ENCODE measurements at places on chromosomes 2 and 18.

DNA sequence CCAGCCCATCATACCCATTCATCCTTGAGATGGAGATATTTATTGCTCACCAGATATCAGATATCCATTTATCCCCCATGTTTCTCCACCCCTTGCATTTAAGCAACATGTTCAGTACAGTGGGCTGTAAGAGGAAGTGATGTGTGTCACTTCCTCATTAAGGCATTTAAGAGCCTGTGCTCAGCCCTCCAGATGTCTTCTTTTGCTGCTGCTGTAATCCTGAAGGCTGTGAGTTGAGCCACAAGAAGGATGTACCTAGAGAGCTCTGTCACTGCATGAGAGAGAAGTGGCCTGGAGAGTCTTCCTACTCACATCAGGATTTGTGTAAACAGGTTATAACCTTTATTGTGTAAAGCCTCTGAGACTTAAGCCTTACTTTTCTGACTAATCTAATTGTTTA lies 151.8 kb upstream of the UNC80 start:
- DNase-seq = no peak

DNA sequence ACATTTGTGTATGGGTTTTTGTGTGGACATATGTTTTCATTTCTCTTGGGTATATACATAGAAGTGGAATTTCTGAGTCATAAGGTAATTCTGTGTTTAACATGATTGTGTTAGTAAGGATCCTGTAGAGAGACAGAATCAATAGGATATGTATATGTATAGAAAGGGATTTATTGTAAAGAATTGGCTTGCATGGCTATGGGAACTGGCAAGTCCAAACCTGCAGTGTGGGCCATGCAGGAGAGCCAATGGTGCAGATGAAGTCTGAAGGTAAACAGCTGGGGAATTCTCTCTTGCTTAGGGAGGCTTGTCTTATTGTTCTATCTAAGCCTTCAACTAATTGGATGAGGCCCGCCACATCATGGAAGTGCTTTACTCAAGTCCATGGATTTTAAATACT lies 39.2 kb upstream of the IL1R2 start:
- no peak for DNase-seq

DNA sequence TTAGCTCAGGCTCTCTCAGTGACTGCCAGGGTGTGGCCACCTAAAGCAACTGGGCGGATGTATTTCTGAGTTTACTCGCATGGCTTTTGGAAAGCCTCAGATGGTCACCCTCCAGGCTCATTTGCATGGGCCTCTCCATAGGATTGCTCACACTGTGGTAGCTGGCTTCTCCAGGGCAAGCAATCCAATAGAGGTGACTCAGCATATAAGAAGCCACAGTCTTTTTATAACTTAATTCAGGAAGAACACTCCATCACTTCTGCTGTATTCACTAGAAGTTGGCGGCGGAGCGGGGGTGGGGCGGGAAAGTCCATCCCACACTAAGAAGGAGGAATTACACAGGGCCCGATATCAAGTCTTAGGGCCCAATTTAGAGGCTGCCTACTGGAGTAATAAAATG lies 3.6 kb upstream of the DOK6 start:
- DNase-seq = no peak

DNA sequence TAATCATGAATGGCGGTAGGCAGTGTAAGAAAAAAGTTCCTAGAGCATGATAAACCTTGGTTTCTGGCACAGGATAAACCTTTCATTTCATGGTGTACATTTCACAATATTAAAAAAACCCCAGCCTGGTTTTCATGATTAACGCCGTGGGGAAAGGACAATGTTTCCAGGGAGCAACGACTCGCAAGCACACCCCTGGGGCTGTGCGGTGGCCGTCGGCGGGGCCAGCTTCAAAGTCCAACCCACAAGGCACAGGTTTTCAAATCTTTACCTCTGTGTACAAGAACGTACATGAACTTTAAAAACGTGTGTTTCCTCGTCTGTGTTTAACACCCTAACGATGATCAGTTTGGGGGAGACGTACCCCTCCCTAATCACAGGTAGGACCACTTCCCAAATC lies 118.1 kb downstream of the NOL10 start:
- DNase-seq = no peak

DNA sequence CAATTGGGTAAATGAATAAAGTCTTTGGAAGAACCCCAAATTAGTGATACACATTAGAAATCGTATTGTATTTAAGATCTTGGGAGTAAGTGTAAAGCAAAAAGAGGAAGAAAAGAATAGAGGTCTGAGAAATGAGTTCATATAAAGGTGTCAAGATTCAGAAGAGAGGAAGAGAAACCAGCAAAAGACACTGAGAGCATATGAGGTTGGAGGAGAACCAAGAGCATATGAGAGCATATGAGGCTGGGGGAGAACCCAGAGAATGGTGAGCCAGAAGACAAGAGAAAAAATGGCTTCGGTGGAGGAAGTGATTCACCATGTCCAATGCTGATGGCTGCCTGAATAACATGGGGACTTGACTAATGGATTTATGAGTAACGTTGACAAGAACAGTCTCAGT lies 620.1 kb upstream of the GCFC2 start:
- DNase-seq = no peak

DNA sequence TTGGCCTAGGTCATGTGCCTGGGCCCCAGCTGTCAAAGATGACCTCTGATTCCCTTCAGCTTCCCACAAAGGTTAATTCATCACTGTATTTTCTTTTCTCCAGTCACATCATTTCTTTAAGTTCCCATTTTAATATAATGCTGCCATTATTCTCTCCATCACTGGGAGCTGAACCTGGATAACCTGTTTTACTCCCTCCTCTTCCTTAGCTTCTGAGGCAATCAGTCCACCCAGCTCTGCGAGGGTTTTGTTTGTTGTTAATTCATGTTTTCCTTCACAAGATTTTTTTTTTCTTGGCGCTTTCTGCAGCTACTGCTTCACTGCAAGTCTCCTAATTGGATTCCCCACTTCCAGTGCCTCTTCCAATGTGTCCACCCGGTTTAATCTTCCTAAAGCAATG lies 5.1 kb upstream of the EML4 start:
- DNase-seq = no peak

DNA sequence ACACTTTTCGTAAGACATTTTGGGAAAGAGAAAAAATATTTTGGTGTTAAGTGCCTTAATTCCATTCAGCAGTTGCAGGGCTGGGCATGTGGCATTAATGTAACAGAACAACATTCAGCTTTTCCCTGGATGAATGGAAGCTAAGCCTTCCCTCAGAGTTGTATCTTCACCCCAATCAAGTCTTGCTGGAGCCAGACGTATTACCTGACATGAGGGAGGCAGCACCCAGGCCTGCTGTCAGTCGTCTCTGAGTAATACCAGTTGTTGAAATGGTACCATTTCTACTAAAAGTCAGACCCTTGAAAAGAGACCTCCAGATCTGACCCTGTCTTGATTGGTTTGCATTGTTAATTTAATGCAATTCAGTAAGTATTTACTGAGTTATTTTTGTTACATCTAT lies 57.5 kb downstream of the MALT1 start:
- DNase-seq = no peak

DNA sequence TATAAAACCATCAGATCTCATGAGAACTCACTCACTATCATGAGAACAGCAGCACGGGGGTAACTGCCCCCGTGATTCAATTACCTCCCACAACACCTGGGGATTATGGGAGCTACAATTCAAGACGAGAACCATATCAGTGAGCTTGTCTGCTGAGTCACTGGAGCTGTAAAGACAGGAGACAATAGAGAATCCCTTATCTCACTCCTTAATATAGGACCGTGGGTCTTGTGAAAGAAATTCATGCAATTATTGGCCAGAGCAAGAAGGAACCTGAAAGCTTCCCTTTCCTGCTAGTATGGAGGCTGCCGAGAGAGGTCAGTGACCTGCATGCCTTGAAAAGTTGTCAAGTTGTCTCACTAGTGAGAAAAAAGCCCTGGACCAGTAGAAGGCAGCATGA lies 9.5 kb upstream of the TNFAIP6 start:
- DNase-seq = no peak

GRCh38 chr2:188414411-188414810 lies 122.7 kb downstream of the GULP1 start:
- no peak for DNase-seq

GRCh38 chr18:46158499-46158898 lies 54.3 kb downstream of the HAUS1 start:
- DNase-seq = no peak

GRCh38 chr18:5060543-5060942 lies 136.5 kb downstream of the AKAIN1 start:
- no peak for DNase-seq

GRCh38 chr2:767440-767839 lies 90.2 kb upstream of the TMEM18 start:
- DNase-seq = peak; percentile 10

DNA sequence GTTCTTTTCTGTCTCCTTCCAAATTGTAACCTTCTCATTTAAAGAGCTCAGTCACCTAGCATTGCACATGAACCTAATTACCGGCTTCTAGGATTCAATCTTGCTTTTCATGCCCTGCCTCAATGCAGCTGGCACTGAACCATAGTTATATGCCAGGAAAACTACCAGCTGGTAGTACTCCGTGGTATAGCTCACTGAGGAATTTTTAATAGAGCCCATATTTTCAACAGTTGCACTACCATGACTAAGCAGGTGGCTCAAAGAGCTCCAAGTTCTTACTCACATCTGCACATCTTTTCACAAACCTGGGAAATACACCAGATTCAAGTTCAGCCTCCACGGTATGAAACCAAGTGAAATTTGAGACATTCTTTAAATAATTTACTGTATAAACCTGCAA lies 363.5 kb downstream of the GRB14 start:
- DNase-seq = no peak

DNA sequence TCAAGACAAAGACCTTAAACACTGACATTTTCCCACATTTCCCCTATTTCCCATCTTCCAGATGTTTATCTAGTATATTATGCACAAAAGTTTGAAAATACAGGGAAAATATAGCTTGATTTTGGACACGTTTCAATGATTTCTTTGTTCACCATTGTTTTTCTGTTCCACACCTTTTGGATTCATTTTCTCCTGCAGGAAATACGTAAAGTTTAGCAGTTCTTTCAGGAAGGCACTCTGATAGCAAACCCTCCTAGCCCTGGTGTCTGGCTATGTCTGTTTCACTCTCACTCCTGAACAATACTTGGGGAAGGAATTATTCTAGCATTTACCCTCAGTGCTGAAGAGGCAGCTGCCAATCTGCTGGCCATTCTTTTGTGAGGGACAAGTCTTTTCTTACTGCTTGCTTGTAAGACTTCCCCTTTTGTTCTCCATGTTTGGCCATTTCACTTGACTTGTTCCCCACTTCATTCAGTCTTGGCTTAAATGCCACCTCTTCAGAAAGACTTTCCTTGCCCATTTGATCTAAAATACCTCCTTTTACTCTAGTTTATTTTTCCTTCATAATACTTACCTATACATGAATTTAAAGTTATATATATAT lies 195.4 kb downstream of the RNF152 start:
- DNase-seq = no peak

DNA sequence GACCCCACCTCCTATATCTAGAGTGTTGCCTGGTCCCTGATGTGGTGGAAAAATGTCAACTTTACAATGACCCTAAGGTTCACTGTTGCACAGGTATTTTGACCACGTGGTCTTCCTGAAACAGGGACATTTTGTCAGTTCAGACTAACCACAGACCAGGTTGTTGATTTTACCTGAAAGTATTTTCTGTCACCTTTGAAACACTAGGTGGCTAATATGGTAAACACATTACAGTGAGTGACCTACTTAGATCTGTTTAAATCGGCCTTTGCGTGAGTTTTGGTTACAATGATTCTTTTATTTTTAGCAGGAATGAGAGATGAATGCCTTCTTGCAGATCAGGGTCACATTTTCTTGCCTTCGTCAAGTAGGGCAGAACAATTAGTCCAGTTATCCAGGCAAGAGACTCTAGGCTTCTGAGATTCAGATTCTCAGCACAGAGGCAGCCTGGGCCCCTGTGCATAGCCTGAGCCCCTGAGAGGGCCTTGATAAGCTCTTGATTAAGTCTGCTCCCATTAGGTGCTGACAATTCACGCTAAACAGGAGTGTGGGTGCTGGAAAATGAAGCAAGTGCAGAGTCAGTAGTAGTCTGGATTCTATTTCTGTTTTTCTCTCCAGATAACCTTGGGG lies 226.2 kb downstream of the KCNS3 start:
- no peak for DNase-seq

DNA sequence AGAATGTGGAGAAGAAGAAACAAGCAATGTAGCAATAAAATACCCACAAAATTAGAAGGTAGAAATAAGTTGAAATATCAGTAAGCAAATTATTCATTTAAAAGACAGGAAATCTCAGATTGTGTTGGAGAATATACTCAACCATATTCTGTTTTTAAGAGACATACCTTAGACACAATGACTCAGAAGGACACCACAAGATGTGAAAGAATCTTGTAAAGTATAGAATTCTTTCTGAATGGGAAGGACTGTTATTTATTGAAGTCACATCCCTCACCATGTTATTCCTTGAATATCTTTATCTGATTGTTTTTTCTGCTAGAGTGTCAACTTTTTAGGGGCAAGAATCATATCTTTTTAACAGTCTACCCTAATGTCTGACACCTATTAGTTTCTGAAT lies 50.4 kb downstream of the CTAGE1 start:
- DNase-seq = no peak

- peak; percentile 74 for DNase-seq
These were observed 94.3 kb downstream of the HNRNPLL start for GRCh38 chr2:38508311-38509039.

DNA sequence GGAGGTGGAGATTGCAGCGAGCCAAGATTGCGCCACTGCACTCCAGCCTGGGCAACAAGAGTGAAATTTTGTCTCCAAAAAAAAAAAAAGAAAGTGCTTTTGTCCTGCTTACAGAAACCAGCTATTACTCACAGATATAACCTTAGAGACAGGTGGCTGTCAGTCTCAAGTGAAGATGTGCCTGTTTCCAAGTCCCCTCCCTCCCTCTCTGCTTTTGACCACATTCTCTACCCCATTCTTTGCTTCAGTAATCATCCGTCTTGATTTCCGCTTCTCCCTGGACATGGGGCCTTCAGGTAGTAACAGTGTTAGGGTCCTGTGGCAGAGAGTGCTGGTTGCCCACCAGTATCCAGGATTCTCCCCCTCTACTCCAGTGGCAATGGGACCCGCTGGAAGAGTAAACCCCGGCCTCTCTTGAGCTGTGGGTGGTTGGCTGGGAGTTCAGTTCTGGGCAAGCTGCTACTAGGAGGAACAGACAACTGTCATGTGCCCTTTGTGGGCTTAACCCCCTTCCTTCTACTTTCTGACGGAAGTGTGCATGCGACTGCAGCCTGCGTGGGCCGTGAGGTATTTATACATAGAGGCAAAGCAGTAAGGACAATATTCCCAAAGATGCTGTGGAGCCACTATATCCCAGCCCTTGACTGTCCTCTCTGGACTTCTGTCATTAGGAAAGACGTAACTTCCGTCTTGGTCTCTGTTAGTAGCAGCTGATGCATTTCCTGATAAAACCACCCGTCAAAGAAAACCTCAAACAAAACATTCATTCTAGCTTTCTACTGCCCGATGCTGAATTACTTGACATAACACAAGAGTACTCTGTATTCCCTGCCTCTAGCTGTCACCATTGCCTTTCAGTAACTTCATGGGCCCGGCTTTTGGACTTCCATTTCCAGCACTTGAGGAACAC lies 17.8 kb downstream of the PDCL3 start:
- peak; percentile 17 for DNase-seq

All from stimulated activated naive CD4-positive, alpha-beta T cell treated with Interleukin-2 at 50 U/mL for 16 hours (primary cell).